ENCODE measurements at places on chromosomes 3 and 15.

- DNase-seq, result no peak
These were observed 194.2 kb downstream of the MTHFS start for GRCh38 chr15:79702621-79703020.

DNA sequence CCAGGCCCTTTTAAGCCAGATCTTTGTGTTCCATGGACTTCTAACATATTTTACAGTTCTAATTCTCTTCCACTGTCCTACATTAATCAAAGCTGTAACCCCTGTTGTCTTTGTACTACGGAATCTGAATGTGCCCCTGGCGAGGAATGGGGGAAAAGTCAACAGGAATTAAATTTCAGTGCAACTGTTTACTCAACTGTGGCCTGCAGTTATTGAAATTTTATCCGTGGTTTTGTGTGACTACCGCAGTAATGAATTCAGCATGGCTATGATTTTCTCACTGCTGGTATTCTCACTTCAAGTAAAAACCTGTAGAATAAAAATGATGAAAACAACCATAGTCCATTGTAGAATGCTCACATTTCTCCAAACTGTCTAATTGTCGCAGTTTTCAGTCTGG lies 388.0 kb downstream of the FOXP1 start:
- DNase-seq, result no peak

- no peak for DNase-seq
These were observed 213.8 kb downstream of the THSD4 start for GRCh38 chr15:71329041-71329440.

DNA sequence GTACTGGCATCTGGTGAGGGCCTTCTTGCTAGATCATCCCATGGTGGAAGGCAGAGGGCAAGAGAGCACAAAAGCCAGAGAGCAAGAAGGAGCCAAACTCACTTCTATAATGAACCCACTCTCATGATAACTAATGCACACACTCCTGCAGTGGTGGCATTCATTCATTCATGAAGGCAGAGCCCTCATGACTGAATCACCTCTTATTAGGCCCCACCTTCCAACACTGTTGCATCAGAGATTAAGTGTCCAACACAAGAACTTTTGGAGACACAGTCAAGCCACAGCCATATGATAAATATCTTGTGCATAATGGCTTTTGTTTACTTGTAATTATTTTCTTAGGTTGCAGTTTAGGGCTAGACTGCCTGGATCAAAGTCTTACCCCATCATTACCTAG lies 182.7 kb downstream of the TIGIT start:
- DNase-seq, result no peak

DNA sequence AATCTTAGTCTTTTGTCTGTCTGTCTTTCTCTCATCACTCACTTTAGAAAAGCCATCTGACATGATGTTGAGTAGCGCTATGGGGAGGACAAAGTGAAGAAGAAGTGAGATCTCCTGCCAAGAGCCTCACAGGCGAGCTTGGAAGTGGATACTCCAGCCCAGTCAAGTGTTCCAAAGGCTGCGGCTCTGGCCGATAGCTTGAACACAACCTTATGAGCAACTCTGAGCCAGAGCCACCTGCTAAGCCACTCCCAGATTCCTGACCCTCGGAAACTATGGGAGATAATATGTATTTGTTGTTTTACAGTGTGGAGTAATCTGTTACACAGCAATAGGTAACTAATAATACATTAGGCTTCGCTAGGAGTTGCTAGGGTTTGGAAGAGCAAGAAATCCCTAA lies 76.2 kb downstream of the MB21D2 start:
- no peak for DNase-seq

DNA sequence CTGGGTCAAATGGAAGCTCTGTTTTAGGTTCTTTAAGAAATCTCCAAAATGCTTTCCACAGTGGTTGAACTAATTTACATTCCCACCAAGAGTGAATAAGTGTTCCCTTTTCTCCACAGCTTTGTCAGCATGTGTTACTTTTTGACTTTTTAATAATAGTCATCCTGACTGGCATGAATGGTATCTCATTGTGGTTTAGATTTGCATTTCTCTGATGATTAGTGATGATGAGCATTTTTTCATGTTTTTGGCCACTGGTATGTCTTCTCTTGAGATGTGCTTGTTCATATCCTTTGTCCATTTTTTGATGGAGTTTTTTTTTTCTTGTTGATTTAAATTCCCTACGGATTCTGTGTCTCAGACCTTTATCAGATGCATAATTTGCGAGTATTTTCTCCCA lies 745.0 kb upstream of the BCHE start:
- DNase-seq, result no peak

DNA sequence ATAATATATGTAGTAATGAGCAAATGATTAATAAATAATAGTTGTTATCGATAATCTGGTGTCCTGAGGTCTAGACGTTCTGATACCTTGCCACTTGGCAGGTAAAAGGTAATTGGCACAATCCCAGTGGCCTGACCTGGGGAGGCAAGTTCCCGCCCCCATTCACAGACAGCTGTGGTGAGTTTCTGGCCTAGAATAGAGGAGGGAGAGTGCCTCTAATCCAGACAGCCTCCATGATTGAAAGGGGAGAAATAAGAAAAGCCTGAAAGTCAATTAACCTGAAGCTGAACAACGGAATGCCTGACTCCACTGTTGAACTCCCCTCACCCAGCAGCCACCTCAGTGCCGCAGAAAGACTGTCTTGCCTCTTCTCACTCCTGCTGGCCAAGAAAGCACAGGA lies 38.1 kb upstream of the SV2B start:
- DNase-seq, result no peak

DNA sequence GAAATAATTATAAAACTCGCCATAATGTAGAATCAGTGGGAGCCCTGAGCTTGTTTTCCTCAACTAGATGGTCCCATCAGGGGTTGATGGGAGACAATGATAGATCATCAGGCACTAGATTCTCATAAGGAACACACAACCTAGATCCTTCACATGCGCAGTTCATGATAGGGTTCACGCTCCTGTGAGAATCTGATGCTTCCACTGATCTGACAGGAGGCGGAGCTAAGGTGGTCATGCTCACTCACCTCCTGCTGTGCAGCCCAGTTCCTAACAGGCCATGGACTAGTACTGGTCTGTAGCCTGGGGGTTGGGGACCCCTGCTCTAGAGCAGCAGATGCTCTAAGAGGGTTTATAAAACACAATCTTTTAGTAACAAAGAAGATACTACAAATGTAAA lies 183.6 kb downstream of the ANXA2 start:
- no peak for DNase-seq

- no peak for DNase-seq
These were observed 98.0 kb downstream of the DTWD1 start for GRCh38 chr15:49718846-49719245.

- DNase-seq, result no peak
These were observed 61.1 kb upstream of the GATA2 start for GRCh38 chr3:128554100-128554464.

DNA sequence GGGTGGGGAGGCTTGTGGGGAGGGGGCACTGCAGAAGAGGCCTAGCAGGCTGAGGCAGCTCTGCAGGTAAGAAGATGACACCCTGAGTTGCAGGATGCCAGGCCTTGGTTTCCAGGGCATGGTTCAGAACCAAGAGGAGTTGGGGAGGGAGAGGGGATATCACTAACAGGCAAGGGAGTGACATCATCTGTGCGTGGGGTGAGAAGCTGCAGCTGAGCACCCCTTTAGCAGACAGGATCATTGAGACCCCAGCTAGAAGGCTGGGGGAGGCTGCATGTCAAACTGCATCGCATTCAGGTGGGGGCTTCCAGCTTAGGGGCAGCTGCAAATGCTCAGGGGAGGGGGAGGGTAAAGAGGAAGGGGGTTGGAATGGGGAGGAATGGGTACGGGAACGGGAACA lies 23.0 kb downstream of the CACNA2D2 start:
- DNase-seq, result no peak

GRCh38 chr15:31781261-31781660 lies 249.1 kb upstream of the CHRNA7 start:
- DNase-seq, result no peak

DNA sequence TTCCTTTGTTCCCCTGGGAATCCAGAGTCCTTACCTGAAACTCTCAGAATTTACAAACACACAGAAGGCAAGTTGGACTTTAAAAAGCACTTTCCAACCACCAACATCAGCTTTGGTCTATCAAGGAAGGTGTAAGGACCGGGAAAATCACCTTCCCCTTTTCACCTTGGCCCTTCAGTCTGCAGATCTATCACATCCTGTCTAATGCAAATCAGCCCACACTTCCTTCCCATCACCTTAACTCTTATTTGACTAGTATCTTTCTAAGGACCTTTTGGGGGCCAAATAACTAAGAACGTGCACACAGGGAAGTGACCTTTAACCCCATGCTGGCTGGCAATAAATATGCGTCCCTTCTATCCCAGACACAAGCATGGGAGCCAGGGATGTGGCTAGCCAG lies 320.6 kb downstream of the ARRDC4 start:
- DNase-seq, result no peak

DNA sequence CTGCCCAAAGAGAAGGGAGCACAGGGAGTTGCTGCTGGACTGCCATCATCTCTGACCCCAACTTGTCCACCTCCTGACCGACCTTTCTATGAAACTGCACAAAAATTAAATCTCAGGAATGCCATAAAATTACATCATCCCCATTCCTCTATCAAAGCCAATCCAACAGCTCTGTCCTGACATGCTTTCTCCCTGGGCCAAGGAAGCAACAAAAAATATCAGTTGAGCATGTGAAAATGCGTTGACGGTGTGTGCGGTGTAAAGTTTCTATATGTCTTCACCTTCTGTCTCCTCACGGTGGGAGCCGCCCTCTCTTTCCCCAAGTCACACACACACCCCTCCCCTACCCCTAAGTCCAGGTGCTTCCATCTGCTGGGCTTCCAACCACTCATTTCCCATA lies 3.6 kb upstream of the ZNF774 start:
- DNase-seq, result no peak

- peak; percentile 8 for DNase-seq
These were observed 30.4 kb upstream of the FEZF2 start for GRCh38 chr3:62403765-62404164.

DNA sequence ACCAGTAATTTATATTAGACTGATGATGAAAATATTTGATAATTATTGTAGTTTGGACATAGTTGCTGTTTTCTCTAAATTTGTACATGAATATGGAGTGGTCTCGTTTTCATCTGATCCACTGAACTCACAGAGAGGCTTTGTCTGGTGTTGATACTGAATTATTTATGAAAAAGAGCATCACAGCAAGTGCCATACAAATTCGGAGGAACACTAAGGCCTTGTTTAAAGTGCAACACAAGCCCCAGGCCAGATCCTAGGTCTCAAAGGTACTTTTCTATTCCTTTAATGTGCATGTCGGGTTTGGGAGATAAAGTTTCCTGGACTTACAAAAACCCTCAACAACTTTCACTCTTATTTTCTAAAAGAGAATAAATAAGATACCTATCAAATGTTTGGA lies 796.8 kb upstream of the EPHA6 start:
- DNase-seq, result no peak

DNA sequence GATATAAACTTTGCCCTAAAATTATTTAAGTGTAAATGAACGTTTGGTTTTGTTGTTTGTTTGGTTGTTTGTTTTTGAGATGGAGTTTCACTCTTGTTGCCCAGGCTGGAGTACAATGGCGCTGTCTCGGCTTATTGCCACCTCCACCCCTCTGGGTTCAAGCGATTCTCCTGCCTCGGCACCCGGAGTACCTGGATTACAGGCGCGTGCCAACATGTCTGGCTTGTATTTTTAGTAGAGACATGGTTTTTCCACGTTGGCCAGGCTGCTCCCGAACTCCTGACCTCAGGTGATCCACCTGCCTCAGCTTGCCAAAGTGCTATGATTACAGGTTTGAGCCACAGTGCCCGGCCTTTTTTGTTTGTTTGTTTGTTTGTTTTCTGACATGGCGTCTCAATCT lies 87.9 kb upstream of the CHD2 start:
- DNase-seq, result no peak

DNA sequence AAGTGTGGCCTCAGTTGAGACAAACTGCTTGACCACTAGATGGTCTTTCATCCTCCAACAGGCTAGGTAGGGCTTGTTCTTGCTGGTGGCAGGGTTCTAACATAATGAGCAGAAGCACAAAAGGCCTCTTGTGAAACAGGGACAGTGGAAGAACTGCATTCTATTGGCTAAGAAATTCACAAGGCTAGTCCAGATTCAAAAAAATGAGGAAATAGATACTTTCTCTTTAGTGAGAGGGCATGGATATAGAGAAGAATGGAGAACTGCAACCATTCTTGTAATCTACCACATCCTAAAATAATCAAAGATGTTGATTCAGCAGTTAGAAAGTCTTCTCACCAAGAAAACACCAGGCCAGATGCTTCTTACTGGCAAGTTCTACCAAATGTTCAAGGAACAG lies 143.7 kb upstream of the LRIG1 start:
- no peak for DNase-seq

- DNase-seq, result no peak
These were observed 1.9 kb downstream of the UBR1 start for GRCh38 chr15:43103907-43104306.

DNA sequence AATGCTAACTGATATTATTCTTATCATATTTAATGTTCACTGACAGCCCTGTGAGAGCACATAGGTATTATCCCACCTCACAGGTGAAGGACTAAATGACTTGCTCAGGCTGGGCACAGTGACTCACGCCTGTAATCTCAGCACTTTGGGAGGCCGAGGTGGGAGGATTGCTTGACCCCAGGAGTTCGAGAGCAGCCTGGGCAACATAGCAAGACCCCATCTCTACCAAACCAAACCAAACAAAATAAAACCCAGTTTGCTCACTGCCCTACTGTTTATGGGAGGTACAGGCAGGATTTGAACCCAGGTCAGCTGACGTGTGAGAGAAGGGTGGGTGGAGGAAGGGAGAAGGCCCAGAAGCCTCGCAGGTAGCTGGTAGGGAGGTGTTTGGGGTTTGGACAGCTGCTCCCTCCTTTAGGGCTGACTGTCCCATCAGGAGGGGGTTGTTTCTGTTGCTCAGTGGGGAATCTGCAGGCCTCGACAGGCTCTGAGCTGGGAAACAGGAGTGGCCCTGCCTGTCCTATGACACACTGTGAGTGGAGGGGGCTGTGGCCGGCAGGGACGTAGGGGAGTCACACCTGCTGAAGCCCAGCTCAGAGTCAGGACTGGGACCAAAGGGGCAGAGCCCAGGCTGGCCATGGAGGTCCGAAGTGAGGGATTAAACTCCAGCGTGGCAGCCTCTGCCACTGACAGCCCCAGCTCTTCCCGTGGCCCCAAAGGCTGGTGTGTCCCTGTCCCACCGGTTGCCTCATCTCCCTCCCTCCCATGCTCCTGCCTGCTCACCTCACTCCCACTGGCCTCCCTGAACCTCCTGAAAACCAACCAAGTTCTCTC lies 25.3 kb downstream of the BHLHE40 start:
- DNase-seq, result no peak

DNA sequence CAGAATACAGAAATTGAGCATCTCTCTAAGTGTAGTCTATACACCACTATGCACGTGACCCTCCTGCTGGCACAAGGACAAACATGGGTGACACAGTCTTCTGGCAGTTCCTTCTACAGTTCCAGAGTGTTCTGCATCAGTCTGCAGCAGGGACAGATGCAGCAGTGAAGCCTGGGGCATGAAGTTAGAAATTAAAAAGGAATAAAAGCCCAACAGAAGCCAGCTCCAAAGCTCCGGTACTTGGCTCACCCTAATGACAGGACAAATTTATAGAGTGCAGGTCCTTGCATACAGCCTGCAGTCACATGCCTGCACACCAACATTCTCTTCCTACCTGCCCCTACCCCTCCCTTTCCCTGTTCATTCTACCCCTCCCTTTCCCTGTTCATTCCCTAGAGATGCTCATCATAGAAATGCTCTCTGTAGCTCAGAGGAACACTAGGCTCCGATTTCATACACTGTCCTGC lies 15.0 kb downstream of the UACA start:
- no peak for DNase-seq

GRCh38 chr3:63857311-63857710 lies 6.3 kb downstream of the THOC7 start:
- no peak for DNase-seq

GRCh38 chr3:184715943-184716621 lies 4.2 kb upstream of the MAGEF1 start:
- no peak for DNase-seq

All from SK-N-MC (cell line).